Hippocampal formation (tissue), 2 donors: ENCODE measurements at places on chromosomes 12 and 14.

GRCh38 chr12:80017261-80017870 lies 82.0 kb upstream of the OTOGL start:
- DNase-seq, result no peak

GRCh38 chr12:52254180-52254964 lies 20.1 kb upstream of the KRT86 start:
- no peak for DNase-seq

- no peak for DNase-seq
These were observed 30.5 kb downstream of the ZFHX2 start for GRCh38 chr14:23520899-23521533.

GRCh38 chr12:6766651-6767349 lies 637 bp downstream of the PTMS start:
- DNase-seq, result peak; percentile 51

GRCh38 chr12:104708891-104709290 lies 249.2 kb downstream of the SLC41A2 start:
- no peak for DNase-seq

- DNase-seq, result no peak
These were observed 28.1 kb upstream of the CCND2 start for GRCh38 chr12:4245446-4245845.

- DNase-seq, result no peak
These were observed 128.0 kb upstream of the RAP1B start for GRCh38 chr12:68482660-68483059.

- no peak for DNase-seq
These were observed 74.8 kb downstream of the LGMN start for GRCh38 chr14:92673601-92674150.

GRCh38 chr12:21672146-21672545 lies 14.5 kb upstream of the LDHB start:
- DNase-seq, result no peak

DNA sequence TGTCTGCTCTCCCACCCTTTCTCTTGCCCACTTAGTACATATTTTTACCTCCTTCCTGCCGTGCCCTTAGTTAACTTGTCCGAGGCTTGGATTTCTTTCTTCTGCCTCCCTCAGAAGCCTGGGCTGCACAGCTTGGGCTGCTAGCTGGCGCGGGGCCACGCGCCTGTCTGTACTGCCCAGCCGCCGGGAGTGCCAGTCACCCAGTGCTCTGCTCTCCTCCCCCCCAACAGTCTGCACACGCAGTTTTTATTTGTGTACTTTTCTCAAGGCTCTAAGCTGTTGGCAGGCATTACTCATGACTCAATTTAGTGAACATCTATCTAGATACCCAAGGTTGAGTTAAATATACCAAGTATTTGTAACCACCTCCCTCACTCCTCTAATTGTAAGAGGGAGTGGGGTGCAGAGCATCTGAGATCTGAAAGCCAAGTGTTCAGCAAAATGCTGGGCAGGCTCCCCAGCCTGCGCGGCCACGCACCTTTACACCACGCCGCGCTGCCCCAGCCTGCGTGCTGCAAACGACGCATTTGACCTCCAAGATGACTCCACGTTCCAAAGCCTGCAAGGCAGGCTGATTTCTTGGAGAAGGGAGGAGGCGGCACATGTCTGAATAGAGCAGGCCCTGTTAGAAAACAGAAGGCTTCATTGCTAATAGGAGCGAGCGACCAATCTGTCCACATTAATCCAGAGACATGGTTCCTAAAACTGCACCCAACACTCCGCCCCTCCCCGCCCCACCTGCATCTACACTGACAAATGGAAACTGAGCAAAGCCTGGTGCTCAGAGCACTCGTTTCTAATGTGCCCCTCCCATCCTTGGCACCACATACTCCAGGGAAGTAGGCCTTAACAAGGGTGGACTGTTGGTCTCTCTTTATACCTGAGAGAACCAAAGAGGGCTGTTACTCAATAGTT lies 18.2 kb upstream of the CACNA2D4 start:
- peak; percentile 91 for DNase-seq

DNA sequence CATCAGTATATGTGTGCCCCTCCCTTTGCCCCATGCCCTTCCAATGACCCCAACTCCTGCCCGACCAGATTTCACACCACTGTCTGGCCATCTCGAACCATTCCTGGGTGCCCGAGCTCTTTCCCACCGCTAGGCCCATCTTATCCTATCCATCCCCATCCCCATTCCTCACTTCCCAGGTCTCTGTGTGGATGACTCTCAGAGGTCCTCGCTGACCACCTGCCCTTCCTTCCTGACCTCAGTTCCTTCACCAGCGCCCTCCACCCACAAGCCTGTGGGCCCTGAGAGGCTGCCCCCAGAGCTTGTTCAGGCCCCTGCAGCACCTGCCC lies 49.1 kb downstream of the CYP46A1 start:
- no peak for DNase-seq

- DNase-seq, result no peak
These were observed 241.4 kb downstream of the FOXG1 start for GRCh38 chr14:29007990-29008389.

- DNase-seq, result no peak
These were observed 696.0 kb downstream of the C12orf50 start for GRCh38 chr12:87332987-87333726.

DNA sequence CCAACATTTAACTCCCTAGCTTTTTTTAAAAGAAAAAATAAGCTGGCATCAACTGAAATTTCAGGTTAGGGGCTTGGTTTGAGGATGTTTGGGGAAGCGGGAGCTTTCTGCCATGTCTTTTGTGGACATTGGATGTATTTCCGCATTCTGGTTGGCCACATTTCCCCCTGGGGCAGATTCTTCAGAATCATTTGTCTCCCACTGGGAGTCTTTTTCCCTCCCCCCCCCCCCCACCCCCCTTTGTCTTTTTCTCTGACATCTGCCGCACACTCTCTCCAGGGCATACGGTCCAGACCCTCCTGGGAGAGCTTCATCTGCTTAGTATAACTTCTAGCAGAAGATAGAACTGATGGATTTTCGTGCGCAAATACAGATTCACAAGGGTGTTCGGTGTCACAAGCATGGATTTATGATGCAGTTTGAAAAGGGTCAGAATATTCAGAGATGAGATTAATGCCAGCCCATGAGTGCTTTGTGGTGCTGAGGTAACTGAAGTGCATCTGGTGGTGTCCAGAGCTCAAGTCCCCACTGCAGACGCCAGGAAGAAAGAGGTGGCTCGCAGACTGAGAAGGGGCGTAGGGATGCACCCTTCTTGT lies 40.2 kb downstream of the ETV6 start:
- no peak for DNase-seq

DNA sequence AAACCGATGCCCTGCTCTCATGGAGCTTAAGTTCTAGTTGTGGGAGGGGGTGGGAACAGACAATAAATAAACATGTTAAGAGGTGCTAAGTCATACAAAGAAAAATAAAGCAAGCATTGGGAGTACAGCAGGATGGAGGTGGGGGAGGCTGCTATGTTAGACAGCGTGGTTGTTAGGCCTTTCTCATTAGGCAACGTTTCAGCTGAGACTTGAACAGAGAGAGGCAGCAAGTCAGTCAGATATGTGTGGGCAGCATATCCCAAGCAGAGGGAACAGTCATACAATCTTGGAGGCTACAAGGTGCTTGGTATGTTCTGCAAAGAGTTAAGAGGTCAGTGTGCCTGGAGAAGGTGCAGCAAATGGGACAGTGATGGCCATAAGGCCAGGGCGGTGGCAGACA lies 97.7 kb upstream of the CCDC196 start:
- DNase-seq, result no peak

DNA sequence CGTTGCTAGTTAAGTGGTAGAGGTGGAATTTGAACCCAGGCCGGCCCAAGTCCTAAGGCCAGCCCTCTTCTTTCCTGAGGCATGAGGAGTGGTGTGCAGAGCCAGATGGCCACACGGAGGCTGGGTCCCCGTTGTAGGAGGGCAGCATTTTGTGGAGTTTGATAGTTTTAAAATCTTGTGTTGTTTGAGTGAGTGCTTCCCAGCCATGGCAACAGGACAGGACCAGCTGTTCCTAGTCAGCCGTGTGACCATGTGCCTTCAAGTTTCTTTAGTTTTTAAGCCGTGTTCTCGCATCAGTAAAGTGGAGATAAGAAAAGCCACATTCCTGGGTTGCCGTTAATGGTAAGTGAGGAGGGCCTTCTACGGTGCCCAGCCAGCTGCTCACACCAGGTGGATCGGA lies 44.4 kb downstream of the UBE3B start:
- DNase-seq, result no peak

DNA sequence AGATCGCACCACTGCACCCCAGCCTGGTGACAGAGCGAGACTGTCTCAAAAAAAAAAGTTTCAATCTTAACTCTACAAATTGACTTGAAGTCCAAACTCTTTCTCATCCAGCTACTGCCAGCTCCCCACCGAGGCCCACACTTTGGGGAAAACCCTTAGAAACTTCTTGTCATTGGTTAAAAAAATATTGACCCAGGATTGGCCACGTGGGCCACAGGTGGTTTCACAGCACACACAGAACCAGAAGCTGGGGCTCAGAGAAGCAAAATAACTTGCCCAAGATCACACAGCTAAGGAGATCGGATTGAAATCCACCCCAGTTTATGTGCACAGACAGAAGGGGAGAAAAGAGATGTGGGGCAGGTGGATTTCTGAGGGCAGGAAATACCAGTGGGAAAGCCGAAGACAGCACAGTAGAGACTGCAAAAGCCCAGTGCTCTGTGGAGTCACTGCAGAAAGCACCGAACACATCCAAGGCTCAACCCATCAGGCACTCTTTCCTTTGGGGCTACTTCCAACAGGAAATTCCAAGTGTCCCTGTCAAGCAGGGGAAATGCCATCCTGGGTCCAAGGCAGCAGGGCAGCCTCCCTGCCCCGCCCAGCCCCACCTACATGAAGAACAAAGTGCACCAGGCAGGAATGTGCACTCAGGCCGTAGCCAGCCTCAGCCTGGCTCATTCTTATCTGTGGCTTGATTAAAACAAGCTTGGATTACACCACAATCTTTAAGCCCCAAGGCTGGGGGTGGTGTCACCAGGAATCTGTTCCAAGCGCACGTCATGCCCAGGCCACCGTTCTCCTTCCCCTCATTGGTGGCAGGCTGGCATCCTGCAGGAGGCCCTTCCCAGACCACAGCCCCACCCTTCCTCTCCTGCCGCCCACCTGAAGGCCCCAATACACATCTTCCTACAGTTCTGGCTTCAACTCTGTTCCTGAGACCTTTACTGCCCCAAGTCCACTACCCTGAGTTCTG lies 72.5 kb downstream of the ITPK1 start:
- DNase-seq, result no peak

GRCh38 chr12:122848471-122849351 lies 13.5 kb downstream of the HIP1R start:
- no peak for DNase-seq

- DNase-seq, result no peak
These were observed 81.4 kb downstream of the BBS10 start for GRCh38 chr12:76266797-76267196.

GRCh38 chr12:93954166-93955112 lies 193.9 kb upstream of the PLXNC1 start:
- DNase-seq, result no peak

- no peak for DNase-seq
These were observed 128.1 kb downstream of the SLC25A47 start for GRCh38 chr14:100451264-100451663.

- no peak for DNase-seq
These were observed 296.6 kb upstream of the KITLG start for GRCh38 chr12:88876857-88877256.
